ENCODE measurements at places on chromosomes 4 and X. TPM values are rescaled to one million over a fixed set of nuclear protein-coding genes. Genes with fewer than 3 reads are reported as not detected.

PPP1R2C gene
- total RNA-seq, result not detected

CLIC2 gene
- 8.2 TPM for total RNA-seq

NR3C2 gene
- total RNA-seq, result 29.4 TPM

AREG gene
- 9.9 TPM for total RNA-seq

BMPR1B gene
- 9.7 TPM for total RNA-seq

MEPE gene
- not detected for total RNA-seq

CENPVL2 gene
- total RNA-seq, result 0.17 TPM

CTAG1A gene
- not detected for total RNA-seq

RNF128 gene
- 144 TPM for total RNA-seq

PNMA6A gene
- total RNA-seq, result 0.98 TPM

GAGE12J gene
- total RNA-seq, result not detected

GLRA2 gene
- total RNA-seq, result not detected

F8 gene
- total RNA-seq, result 5.5 TPM

NPNT gene
- 141 TPM for total RNA-seq

WWC2 gene
- 27.1 TPM for total RNA-seq

COL4A5 gene
- total RNA-seq, result 98.8 TPM

OTC gene
- total RNA-seq, result 4.1 TPM

SPIN3 gene
- total RNA-seq, result 12.5 TPM

NOX1 gene
- not detected for total RNA-seq

NSG1 gene
- total RNA-seq, result 1.6 TPM

DGKK gene
- total RNA-seq, result not detected

GAGE1 gene
- 0.49 TPM for total RNA-seq

MAGEE2 gene
- 0.43 TPM for total RNA-seq

SGMS2 gene
- 76.1 TPM for total RNA-seq

UCP1 gene
- not detected for total RNA-seq
